ENCODE measurements at places on chromosomes 1 and 21.

GRCh38 chr1:42422737-42423136, 33.1 kb downstream of the ZMYND12 start:
- DNase-seq: no peak

- no peak for DNase-seq
Observed at GRCh38 chr1:87119541-87120140, 205.2 kb downstream of the HS2ST1 start.

GRCh38 chr1:168135921-168136708, 615 bp downstream of the GPR161 start:
- peak; percentile 24 for DNase-seq

DNA sequence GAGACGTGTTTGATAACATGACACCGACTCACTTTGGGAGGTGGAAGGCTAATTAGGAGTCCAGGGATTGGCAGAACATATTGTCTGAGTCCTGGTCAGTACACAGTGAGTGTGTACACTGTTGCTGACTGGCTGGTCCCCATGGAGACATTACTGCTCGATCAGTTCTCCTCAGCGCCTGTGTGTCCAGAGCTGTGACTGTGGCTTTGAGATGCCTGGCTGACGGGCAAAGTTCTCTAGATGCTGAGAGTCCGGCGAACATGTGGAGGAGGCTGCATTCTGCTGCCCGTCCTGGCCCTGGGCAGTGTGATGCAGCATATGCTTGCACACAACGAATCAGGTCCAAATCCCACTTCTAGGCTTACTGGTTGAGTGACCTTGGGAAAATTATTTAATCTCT, 280.1 kb upstream of the ST6GALNAC5 start:
- no peak for DNase-seq

Measured in NCI-H1930 (cell line).